ENCODE measurements at places on chromosomes 4 and X.

GRCh38 chr4:164700471-164700870 is 53.5 kb upstream of the SMIM31 start:
- no peak for DNase-seq

DNA sequence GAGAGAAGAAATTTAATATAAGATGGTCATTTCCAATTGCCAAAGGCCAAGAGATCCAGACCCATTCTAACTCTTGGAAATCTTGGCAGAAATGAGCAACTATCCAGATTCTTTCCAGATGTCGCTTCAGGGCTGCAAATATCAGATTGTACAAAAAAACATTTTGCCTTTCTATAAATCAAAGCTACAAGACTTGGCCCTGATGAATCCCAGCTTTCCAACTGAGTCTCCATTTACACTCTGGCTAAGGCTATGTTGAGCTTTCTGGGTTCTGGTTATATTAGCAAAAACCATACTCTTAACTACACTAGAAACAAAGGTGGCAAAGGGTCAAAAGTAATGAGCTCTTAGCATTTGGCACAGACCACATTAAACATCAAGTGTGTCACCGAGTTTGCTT is 345.8 kb downstream of the OPHN1 start:
- no peak for DNase-seq

DNA sequence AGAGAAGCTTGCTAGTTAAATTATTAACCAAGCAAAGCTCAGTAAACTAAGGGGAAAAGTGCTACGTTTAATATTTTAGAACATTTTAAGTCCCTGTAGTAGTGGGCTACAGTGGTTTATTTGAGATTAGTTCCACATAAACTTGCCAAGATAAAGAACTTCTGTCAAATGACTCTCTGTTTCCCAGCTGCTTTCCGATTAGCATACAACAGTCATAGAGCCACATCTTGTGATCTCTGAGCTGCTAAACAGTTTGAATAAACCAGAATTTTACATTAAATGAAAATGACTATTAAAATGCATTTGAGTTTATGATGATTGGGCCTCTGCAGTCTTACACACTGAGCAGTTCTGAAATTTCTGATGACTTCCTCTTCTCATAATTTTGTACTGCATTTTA is 568.5 kb downstream of the IQCM start:
- no peak for DNase-seq

GRCh38 chr4:138894709-138895108 is 120.9 kb upstream of the NOCT start:
- DNase-seq, result no peak

- no peak for DNase-seq
Measured at GRCh38 chrX:54007682-54008081, 36.6 kb downstream of the PHF8 start.

- no peak for DNase-seq
Measured at GRCh38 chr4:67697860-67698687, 2.9 kb downstream of the UBA6 start.
